CD8-positive, alpha-beta T cell (primary cell): ENCODE measurements at places on chromosomes 12 and 14. TPM values are rescaled to one million over a fixed set of nuclear protein-coding genes. Genes with fewer than 3 reads are reported as not detected.

DNA sequence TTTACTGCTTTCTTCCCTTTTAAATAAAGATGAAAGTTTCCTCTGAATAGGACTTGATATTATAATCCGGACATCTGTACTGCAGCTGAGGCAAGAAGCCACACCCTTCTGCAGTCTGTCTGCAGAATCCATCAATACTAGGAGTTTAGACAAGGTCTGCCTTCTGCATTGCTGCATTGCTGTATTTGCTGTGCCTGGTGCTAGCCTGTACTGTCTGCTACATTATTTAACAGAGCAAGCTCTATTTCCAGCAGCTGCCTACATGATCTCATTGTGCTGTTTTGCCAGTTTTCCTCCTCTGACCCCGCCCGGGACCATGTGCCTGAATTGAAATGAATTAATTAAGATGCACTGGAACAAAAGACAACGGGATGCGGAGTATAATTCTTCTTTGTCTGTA, 1.7 kb downstream of the TUBA1A start:
- DNase-seq: no peak

DNA sequence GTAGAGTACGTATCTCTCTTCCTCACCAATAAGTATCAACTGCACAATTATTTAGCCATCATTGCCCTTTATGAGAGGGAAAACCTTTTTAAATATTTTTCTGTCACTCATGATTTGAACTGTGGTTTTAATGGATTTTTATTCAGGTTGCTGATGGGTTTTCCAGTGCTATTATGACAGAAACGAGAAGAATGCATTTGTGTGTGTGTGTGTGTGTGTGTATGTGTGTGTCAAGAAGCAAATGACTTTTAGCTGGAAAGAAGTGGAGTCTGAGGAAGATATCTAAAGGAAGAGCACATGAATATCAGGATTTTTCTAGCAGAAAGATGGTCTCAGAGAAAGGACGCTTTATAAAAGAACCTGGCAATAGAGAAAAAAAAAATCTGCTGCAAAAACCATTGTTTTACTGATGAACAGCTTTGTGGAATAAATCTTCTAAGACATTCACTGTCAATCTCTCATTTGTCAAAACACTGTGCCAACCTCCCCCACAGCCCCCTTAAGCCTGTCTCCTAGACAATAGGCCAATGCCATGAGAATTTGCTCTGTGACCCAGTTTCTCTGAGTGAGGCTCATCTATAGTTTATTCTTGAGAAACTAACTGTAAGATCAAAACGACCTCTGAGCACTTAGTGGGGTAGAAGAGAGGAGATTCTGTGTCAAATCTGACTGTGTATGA, 417.7 kb downstream of the FLRT2 start:
- no peak for DNase-seq

DNA sequence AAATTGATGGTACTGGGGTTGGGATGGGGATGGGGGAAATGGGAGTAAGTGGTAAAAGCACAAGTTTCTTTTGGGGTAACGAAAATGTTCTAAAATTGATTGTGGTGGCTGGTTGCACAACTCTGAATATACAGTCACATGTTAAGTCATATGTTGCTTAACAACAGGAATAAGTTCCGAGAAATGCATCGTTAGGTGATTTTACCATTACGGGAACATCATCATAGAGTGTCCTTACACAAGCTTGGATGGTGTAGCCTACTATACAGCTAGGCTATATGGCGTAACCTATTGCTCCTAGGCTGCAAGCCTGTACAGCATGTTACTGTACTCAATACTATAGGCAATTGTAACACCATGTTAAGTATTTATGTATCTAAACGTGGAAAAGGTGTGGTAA, 31.0 kb downstream of the ITGA7 start:
- DNase-seq: no peak

DNA sequence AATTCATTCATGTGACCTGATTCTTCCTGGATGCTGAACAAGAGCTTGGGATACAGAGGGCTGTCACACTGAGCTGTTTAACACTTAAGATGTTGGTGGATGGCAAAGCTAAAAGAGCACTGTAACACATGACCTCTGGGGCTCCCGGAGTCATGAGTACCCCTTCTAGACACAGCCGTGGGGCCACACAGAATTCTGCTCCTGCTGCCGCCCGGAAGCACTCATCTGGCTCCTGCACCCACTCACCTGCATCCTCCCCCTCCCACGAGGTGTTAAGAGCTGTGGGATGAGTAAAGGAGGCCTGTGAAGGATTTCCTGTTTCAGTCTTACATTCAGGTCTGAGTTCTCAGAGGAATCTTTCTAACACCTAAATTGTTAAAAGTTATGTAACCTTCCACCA, 78.0 kb upstream of the SSTR1 start:
- DNase-seq: no peak

- DNase-seq: no peak
Measured at GRCh38 chr12:46165191-46165590, 103.7 kb downstream of the SLC38A1 start.

TEX52 gene
- total RNA-seq: not detected

EML5 gene
- total RNA-seq: 2.5 TPM
